Left renal pelvis (tissue), 4 donors: ENCODE measurements at places on chromosomes 16 and 17.

- no peak for DNase-seq
Measured at GRCh38 chr17:78358538-78359320, 1.1 kb downstream of the SOCS3 start.

GRCh38 chr16:86519649-86520316 is 9.5 kb downstream of the FOXF1 start:
- DNase-seq: no peak

- DNase-seq: no peak
Measured at GRCh38 chr17:81685108-81685507, 1.3 kb downstream of the HGS start.

DNA sequence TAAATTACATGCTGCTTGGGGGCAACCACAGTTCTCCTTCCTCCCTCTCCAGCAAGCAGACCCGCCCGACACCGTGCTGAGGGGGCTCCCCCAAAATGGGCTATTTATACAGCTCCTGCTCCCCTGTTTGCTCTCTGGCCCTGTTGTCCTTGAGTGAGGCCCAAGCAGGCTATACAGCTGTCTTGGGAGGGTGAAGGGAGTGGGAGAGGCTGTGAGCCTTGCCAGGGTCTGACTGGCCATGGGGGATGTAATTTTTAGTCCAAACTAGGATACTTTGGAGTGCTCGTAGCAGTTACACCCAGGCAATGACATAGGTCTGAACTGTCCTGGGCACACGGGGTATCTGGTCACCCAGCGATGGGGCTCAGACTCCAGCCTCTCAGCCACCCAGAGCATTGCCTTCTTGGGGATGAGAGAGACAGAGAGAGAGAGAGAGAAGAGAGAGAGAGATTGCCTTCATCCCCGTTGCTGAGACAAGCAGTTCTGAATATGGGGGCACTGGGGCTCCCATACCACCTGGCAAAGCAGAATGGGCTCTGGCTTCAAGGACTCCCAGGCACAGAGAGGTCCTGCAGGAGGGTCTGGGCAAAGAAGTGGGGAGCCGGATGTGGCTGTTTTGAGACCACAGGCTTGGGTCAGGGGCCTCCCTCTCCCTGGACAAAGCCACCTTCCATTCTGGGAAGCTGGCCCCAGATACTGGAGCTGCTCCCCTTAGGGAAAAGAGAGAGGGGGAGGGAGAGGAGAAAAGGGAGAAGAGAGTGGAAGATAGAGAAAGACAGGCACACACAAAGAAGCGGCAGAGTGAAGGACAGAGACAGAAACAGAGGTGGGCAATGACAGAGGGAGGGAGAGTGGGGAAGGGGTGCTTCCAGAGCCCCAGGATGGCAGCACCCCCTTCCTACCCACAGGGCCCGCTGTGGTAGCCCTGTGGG is 10.7 kb upstream of the TMEM92 start:
- DNase-seq: no peak

- DNase-seq: no peak
Measured at GRCh38 chr16:7547736-7548135, 215.1 kb downstream of the RBFOX1 start.

DNA sequence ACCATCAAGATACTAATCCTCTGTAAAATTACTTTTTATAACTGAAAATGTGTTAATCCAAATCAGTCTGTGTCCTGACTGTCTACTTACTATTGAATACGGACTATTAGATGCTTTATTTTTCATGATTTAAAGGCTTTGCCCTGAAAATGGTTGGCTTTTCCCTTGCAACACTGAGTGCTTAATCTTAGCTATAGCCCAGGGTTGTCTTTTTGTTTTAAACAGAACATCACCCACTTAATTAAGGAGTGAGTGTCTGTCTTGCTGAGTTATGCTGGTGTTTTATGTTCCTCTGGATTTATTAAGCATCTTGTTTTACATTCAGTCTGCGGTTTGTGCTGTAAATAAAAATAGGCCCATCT is 11.0 kb downstream of the FTO start:
- DNase-seq: no peak

DNA sequence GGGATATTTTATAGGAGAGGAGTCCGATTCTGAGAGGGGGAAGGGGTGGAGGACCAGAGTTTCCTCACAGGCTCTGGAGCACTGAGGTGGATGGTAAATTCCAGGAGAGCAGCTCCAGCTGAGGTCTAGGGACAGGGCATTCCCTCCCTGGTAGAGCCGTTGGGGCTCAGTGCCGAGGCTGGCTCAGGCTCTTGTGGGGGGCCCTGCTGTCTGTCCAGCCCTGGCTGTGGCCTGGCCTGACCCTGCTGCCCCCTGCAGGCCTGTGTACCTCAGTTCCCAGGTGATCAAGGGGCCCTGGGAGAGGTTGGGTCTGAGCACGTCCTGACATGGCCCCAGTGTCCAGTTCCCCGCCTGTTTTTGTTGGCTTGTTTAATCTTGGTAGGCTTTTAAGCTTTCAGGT is 16.8 kb downstream of the ZNF750 start:
- DNase-seq: no peak

- no peak for DNase-seq
Measured at GRCh38 chr17:16465052-16465312, 27.0 kb downstream of the LRRC75A start.

DNA sequence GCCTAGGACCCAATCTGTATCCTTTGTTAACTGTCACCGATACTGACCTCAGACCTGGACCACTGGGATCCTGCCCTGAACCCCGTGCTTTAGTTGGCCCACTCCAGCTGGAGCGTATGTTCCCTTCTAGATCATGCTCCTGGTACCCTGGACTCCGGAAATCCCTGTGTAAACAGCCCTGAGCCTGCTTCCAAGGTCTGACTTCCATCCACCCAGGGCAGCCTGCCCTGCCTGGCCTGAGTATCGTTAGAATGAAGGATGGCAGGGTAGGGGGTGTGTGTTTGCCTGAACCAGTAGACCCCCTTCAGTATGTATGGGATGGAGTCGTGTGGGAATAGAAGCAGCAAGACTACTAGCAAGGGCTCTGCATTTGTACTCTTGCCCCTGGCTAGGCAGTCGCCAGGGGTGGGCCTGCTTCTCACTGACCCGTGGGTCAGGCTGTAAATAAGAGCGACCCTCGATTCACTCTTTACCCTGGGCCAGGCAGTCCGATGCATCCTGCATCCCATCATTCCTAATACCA is 691 bp upstream of the TMEM98 start:
- DNase-seq: no peak
